Effector memory CD8-positive, alpha-beta T cell (primary cell): ENCODE measurements at places on chromosomes 12 and 14.

DNA sequence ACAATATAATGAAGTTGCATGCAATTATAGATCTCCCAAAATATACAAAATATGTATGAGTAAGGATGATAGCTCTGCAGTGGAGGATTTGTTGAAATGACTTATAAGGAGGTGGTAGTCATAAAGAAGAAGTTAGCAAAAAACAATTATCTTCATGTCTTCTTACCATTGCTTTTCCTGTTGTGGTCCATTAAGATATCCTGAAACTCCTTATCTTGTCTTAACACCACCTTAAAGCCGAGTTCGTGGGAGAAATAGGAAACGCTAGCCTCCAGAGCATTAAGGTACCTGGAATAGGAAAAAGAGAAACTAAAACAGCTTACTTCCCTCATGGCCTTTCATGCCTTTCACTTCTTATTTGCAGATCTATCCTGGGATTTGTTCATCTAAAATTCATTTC is 15.2 kb downstream of the GUCY2C start:
- no peak overlapping the region for H3K27ac ChIP-seq
- no peaks in the 10 kb centered on the region for H3K4me1 ChIP-seq
- no peaks in the 10 kb centered on the region for H3K36me3 ChIP-seq
- no peak for DNase-seq
- peaks cover under 1% of the 10 kb centered on the region for H3K27me3 ChIP-seq

DNA sequence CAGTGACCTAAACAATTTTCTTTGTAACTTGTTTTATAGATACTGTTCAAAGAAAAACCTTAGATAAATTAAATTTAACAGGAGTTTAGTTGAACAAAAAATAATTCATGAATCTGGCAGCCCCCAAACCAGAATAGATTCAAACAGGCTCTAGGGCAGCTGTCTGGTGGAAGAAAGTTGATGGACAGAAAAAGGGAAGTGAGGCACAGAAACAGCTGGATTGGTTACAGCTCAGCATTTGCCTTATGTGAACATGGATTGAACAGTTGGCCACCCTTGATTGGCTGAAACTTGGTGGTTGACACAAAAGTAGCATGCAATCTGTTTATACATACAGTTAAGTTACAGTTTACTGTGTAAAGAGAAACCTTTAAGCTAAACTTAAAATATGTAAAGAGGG is 954.3 kb upstream of the FLRT2 start:
- no peaks in the 10 kb centered on the region for H3K4me1 ChIP-seq
- no peak for DNase-seq
- H3K36me3 ChIP-seq: no peaks in the 10 kb centered on the region
- H3K27ac ChIP-seq: no peak overlapping the region
- H3K27me3 ChIP-seq: no peaks in the 10 kb centered on the region

GRCh38 chr12:13376610-13377373 is 180.3 kb downstream of the EMP1 start:
- no peak overlapping the region for H3K27ac ChIP-seq
- H3K4me1 ChIP-seq: no peaks in the 10 kb centered on the region
- no peaks in the 10 kb centered on the region for H3K36me3 ChIP-seq
- no peak overlapping the region for H3K4me3 ChIP-seq

DNA sequence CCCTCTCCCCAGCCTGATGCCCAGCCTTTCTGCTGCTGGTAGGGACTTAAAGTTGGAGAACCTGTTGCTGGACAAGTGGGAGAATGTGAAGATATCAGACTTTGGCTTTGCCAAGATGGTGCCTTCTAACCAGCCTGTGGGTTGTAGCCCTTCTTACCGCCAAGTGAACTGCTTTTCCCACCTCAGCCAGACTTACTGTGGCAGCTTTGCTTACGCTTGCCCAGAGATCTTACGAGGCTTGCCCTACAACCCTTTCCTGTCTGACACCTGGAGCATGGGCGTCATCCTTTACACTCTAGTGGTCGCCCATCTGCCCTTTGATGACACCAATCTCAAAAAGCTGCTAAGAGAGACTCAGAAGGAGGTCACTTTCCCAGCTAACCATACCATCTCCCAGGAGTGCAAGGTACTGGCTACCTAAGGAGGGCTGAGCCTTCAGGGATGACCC is 1.6 kb downstream of the TSSK4 start:
- H3K27ac ChIP-seq: peak overlapping the region; percentile 93
- peaks cover 62% of the 10 kb centered on the region for H3K36me3 ChIP-seq
- H3K27me3 ChIP-seq: no peaks in the 10 kb centered on the region

- no peaks in the 10 kb centered on the region for H3K27me3 ChIP-seq
- H3K36me3 ChIP-seq: no peaks in the 10 kb centered on the region
- DNase-seq: no peak
- no peak overlapping the region for H3K4me3 ChIP-seq
- H3K4me1 ChIP-seq: no peaks in the 10 kb centered on the region
Measured at GRCh38 chr14:33414041-33414440, 475.4 kb downstream of the NPAS3 start.

DNA sequence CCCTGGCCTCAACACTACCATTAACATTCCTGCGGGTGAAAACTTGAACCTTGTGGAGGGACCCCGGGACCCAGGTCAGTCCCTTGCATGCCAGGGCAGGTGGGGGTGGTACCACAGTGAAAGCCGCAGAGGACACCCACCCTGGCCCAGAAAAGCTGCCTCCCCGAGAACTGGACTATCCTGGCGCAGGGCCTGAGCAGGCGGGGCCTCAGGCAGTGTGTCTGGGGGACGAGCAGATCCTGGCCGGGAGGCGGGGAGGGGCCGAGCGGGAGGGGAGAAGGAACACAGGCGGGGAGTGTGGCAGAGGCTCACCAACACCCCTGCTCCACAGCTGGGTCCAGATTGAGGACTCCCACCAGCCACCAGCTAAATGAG is 10.0 kb downstream of the AHNAK2 start:
- no peak for DNase-seq
- H3K27me3 ChIP-seq: peaks cover 18% of the 10 kb centered on the region
- no peaks in the 10 kb centered on the region for H3K4me1 ChIP-seq
- no peak overlapping the region for H3K27ac ChIP-seq

GRCh38 chr12:47415054-47415453 is 290.8 kb downstream of the RPAP3 start:
- H3K36me3 ChIP-seq: no peaks in the 10 kb centered on the region
- peaks cover 9% of the 10 kb centered on the region for H3K4me1 ChIP-seq
- H3K4me3 ChIP-seq: no peak overlapping the region
- H3K27me3 ChIP-seq: no peaks in the 10 kb centered on the region
- no peak for DNase-seq
- peak overlapping the region; percentile 67 for H3K27ac ChIP-seq

- H3K4me1 ChIP-seq: no peaks in the 10 kb centered on the region
- H3K4me3 ChIP-seq: no peak overlapping the region
- DNase-seq: no peak
- H3K27ac ChIP-seq: no peak overlapping the region
Measured at GRCh38 chr12:20309504-20310148, 58.7 kb upstream of the PDE3A start.

DNA sequence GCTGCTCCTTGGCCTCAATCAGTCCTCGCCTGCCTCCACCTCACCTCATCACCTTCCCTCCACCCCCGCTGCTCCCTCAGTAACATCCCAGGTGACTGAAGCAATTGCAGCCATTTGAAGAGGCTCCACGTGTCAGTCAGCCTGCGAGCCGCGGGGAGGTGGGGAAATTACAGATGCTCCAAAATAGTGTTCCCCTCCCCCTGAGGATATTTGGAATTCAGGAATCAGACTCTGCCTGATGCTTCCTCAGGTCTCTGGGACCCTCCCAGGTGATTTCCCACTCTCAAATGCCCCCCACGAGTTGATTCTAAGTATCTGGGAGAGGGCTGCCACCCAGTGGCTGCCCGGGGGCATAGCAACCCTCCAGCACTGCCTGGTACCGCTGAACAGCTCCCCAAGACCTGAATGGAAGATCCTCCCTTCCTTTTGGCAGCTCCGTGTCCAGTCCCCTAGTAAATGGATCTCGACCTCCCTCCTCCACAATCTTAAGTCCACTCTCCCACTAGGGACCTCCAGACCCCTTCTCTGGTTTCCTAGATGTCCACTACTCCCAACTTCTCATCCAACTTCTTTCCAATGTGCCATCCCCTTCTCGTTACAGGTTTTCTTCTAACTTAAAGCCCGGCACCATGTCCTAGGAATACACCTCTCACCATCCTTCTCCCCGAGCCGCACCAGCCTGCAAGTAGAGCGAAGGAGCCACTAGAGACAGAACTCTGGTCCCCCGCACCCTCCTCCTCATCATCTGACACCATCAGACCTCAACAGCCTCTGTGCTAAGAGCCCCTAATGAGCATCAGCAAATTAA is 1.4 kb upstream of the ASIC1 start:
- peaks cover 24% of the 10 kb centered on the region for H3K4me1 ChIP-seq
- no peak overlapping the region for H3K27ac ChIP-seq
- H3K36me3 ChIP-seq: peaks cover 3% of the 10 kb centered on the region
- H3K4me3 ChIP-seq: peak overlapping the region; percentile 90
- DNase-seq: peak; percentile 45

- peak overlapping the region; percentile 89 for H3K4me3 ChIP-seq
- DNase-seq: peak; percentile 65
- peaks cover 14% of the 10 kb centered on the region for H3K4me1 ChIP-seq
- peak overlapping the region; percentile 94 for H3K27ac ChIP-seq
Measured at GRCh38 chr12:46383654-46384450, 11.3 kb upstream of the SLC38A2 start.

DNA sequence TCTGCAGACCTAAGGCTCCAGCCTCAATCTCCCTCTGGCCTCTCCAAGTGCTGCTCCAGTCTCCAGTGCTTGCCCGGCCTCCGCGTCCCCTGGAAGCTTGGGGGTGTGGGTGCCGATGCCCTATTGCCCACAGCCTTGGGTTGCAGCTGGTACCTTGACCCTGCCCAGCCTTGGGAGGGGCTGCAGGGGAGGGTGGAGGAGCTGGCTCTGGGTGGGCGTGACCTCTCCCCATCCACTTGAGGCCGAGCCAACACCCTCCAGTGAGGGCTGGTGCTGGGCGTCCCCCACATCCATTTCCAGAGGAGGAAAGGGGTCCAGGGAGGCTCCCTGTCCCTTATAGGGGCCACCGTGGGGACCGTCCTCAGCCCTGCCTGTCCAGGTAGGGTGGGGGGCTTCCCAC is 24.1 kb downstream of the KIF26A start:
- no peaks in the 10 kb centered on the region for H3K27me3 ChIP-seq
- no peak overlapping the region for H3K4me3 ChIP-seq
- no peaks in the 10 kb centered on the region for H3K36me3 ChIP-seq
- DNase-seq: no peak
- no peaks in the 10 kb centered on the region for H3K4me1 ChIP-seq

DNA sequence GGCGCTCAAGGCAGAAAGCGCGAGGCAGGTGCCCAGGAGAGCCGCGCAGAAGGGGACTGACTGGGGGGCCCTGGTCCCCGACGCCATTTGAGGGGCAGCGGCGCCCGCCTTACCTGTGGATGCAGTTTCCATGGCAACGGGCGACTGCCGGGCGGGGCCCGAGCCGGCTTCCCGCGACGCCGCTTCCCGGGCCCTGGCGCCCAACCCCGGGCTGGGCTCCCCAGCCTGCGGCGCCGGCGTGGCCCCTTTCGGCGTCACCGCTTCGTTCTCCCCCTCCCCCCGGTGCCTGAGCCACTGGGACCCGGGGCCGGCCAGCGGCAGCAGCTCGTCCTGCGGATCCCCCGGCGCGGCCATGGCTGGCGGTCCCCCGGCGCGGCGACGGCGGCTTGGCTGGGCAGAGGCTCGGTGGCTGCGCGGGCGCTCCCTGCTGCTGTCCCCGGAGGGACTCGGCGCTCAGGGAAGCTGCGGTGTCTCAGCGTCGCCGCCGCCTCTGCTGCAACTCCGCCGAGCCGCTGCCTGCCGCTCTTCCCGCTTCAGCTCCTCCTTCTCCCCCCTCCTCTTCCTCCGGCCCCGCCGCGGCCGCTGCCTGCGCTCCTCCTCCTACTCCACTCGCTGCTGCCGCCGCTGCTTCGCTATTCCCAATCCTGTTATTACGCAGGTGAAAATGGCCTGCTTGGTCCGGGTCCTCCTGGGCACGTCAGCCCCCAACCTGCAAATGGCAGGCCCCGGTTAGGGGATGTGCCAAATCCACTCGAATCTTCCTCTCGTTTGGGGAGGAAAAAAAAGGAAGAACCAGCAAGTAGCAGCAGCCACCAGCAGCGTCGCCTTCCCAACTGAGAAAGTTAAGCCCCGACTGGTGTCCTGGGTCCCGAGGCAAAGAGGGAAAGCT is at the start of gene RTN1:
Gene RTN1, minus strand, starts transcription at position 500 of the 889 bp plus-strand sequence. Its CDS starts 146 bp downstream, at position 354.
- H3K27me3 ChIP-seq: peaks cover 41% of the 10 kb centered on the region
- DNase-seq: no peak
- H3K4me1 ChIP-seq: peaks cover 4% of the 10 kb centered on the region
- no peaks in the 10 kb centered on the region for H3K36me3 ChIP-seq
- H3K27ac ChIP-seq: no peak within 1 kb of the TSS
- peak within 1 kb of the TSS; percentile 81 for H3K4me3 ChIP-seq

- H3K27ac ChIP-seq: no peak overlapping the region
- H3K36me3 ChIP-seq: no peaks in the 10 kb centered on the region
- H3K4me1 ChIP-seq: no peaks in the 10 kb centered on the region
- no peak for DNase-seq
- peaks cover 33% of the 10 kb centered on the region for H3K27me3 ChIP-seq
Measured at GRCh38 chr12:106601031-106601430, 18.2 kb downstream of the RFX4 start.

GRCh38 chr14:88005050-88005481 is at the start of gene GPR65:
Gene GPR65, plus strand, starts transcription at chr14:88005135. Its CDS starts 5,713 bp downstream, at chr14:88010848.
- DNase-seq: peak; percentile 57
- peak within 1 kb of the TSS; percentile 93 for H3K27ac ChIP-seq
- peaks cover 45% of the 10 kb centered on the region for H3K4me1 ChIP-seq
- H3K36me3 ChIP-seq: peaks cover 39% of the 10 kb centered on the region
- H3K27me3 ChIP-seq: no peaks in the 10 kb centered on the region

- H3K27ac ChIP-seq: no peak overlapping the region
- no peak overlapping the region for H3K4me3 ChIP-seq
- no peaks in the 10 kb centered on the region for H3K4me1 ChIP-seq
- no peaks in the 10 kb centered on the region for H3K27me3 ChIP-seq
Measured at GRCh38 chr12:34301251-34302130, 279.2 kb downstream of the ALG10 start.

DNA sequence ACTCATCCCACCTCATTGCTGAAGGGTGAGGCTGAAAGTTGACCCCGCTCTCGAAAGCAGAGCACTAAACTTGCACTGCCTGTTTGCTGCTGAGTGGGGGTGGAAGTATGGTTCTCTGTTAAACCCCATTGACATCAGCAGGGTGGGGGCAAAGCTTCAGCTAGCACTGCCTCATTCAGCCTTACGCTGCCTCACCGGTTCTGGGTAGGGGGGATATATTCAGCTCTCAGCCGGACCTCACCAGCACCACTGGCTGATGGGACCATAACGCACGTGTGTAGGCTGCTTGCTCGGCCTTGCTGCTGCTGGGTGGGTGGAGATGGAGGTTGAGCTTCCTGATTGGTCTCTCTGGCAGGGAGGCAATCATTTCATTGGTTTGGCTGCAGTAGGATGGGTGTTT is 265.7 kb upstream of the RTL1 start:
- peaks cover 3% of the 10 kb centered on the region for H3K36me3 ChIP-seq
- no peak overlapping the region for H3K27ac ChIP-seq
- no peaks in the 10 kb centered on the region for H3K4me1 ChIP-seq
- no peak overlapping the region for H3K4me3 ChIP-seq

GRCh38 chr12:6074427-6074826 is 50.0 kb downstream of the VWF start:
- H3K36me3 ChIP-seq: peaks cover 7% of the 10 kb centered on the region
- peaks cover 24% of the 10 kb centered on the region for H3K27me3 ChIP-seq
- peak; percentile 15 for DNase-seq
- H3K4me1 ChIP-seq: peaks cover 16% of the 10 kb centered on the region

- H3K27ac ChIP-seq: no peak overlapping the region
- DNase-seq: no peak
- no peaks in the 10 kb centered on the region for H3K36me3 ChIP-seq
- no peaks in the 10 kb centered on the region for H3K4me1 ChIP-seq
Measured at GRCh38 chr12:130849561-130850417, 10.7 kb upstream of the STX2 start.
